Activated T-helper 17 cell treated with anti-CD3 and anti-CD28 coated beads, Interleukin-2, amount 50 U/mL, for 72 hours (primary cell): ENCODE measurements at places on chromosomes 7 and 10. TPM values are rescaled to one million over a fixed set of nuclear protein-coding genes. Genes with fewer than 3 reads are reported as not detected.

HECTD2 gene
- total RNA-seq: 7.0 TPM

HOXA5 gene
- not detected for total RNA-seq

ANKRD30A gene
- total RNA-seq: not detected

LAMB1 gene
- total RNA-seq: not detected

STEAP1 gene
- 0.52 TPM for total RNA-seq

GNG11 gene
- not detected for total RNA-seq

GPR22 gene
- total RNA-seq: not detected

DKK1 gene
- total RNA-seq: not detected

CABCOCO1 gene
- not detected for total RNA-seq

SNCG gene
- total RNA-seq: not detected

SEMA4G gene
- 1.4 TPM for total RNA-seq

HTRA1 gene
- total RNA-seq: not detected

P4HA1 gene
- total RNA-seq: 56.6 TPM

RTKN2 gene
- total RNA-seq: 6.1 TPM

KIFBP gene
- 8.2 TPM for total RNA-seq

SPDYE16 gene
- 0.45 TPM for total RNA-seq

ZNF107 gene
- total RNA-seq: 16.0 TPM

PON1 gene
- total RNA-seq: not detected

SPDYE2 gene
- not detected for total RNA-seq

TMEM130 gene
- not detected for total RNA-seq

GHRHR gene
- not detected for total RNA-seq

TLX1 gene
- not detected for total RNA-seq

FAM221A gene
- total RNA-seq: 8.3 TPM

GRID2IP gene
- 0.26 TPM for total RNA-seq

HTR5A gene
- not detected for total RNA-seq

IDI2 gene
- total RNA-seq: 0.26 TPM

FAM25C gene
- not detected for total RNA-seq
